Stimulated activated CD4-positive, alpha-beta T cell treated with anti-CD3 and anti-CD28 coated beads, Interleukin-4, amount 100 ng/mL, for 4 hours (primary cell): ENCODE measurements at places on chromosomes 13 and 19.

- DNase-seq, result no peak
These were observed 68.3 kb upstream of the NPAS1 start for GRCh38 chr19:46951171-46951986.

DNA sequence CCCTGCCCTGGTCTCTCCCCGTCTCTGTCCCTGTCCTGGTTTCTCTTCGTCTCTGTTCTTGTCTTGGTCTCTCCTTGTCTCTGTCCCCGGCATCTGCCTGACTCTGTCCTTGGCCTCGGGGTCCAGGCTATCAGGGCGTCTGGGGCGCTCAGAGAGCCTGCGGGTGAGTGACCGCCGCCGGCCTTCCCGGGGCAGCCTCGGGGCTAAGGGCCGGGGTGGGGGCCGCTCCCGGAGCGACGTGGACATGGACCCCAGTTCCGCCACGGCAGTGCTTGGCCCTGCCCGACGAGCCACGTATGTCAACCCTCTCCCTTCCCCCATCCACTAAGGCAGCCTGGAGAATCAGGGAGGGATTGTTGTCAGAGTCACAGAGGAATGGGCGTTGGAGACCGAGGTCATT, 14.8 kb downstream of the ARHGEF1 start:
- DNase-seq, result no peak

DNA sequence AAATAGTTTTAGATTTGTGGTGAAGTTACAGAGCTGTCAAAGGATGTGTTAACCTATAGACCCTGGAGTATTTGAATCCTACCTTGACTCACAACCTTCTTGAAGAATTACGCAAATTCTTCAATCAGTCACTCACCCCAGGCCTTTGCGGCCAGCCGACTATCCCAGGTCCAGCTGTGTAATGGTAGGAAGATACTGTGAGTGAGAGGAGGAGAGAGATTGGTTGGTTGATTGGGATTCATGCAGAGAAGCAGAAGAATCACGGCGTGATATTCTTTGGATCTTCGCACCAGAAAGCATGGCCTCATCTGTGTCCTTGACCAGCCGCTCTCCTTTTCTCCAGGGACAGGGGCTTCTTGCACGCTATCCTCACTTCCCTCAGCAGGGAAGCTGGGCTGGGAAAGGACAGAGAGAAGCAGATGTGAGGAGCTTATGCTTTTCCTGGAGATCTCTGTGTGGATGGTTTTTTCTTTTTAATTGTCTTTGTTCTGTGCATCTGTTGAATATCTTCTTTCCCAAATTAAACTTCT, 249.1 kb downstream of the GGACT start:
- no peak for DNase-seq

DNA sequence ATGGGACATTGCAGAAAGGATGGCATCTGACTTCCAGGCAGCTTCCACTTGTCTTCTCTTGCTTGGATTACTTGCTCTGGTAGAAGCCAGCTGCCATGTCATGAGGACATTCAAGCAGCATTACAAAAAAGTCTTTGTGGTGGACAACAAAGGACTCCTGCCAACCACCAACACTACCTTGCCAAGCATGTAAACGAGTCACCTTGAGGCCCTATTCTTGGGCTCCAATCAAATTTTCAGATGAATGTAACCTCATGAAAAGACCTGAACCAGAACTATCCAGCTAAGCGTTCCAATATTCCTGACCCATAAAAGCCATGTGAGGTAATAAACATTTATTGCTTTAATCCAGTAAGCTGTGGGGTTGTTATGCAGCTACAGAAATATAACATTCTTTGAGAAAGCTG, 12.5 kb downstream of the PROSER1 start:
- no peak for DNase-seq

- DNase-seq, result no peak
These were observed 42.8 kb downstream of the GAS6 start for GRCh38 chr13:113820813-113821651.

DNA sequence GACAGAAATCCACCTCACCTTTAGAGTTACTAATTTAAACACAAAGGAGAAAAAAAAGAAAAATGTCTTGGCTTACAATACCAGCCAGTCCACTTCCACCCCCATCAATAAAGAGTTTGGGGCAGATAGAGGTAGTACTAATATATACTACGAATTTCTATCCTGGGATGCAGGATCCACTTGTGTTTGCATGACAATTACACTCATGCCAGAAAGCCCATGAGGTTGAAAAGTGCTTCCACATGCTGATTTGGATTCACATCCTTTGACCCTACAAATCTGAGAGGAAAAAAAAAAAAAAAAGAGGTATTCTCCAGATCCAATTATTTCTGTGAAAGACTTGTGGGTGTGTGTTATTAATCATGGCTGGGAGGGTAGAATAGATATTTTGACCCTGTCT, 335.2 kb downstream of the SLITRK1 start:
- DNase-seq, result no peak

GRCh38 chr13:46396341-46396740, 9.3 kb upstream of the RUBCNL start:
- DNase-seq, result no peak

DNA sequence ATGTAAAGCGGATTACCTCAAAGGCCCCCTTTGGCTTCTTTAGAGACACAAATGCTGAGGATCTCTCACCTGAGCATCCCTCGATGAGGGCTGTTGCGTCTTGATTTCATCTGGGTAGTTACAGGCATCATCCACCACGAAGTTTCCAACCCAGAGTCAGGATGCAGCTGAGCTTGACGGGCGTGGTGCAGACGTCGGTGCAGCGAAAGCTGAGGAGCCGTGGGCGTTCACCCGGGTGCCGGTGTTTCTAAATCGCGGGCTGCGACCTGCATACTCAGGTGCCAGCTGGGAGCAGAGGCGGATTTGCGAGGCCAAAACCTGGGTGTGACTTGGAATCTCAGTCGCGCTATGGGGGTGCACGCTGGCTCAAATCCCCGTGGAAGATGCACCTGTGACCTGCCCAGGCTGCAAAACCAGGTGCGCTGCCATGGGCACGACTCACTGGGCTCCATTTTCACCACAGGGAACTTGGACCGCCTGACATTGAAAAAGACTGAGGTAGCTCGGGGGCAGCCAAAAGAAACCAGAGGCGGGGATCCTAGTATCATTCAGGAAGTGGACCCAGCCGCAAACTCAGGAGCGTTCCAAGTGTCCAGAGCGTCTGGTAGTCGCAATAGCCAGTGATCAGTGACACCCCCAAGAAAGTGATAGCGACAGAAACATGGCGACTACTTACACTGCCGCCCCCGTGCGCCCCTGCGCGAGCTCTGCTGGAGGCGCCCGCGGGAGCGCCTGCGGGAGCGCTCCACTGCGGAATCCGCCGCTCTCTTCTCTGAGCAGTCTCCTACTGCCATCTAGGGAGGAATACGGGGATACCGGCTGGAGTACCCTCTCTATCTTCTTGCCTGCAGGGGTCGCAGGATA, 36.4 kb upstream of the IGFL4 start:
- DNase-seq, result peak; percentile 12

DNA sequence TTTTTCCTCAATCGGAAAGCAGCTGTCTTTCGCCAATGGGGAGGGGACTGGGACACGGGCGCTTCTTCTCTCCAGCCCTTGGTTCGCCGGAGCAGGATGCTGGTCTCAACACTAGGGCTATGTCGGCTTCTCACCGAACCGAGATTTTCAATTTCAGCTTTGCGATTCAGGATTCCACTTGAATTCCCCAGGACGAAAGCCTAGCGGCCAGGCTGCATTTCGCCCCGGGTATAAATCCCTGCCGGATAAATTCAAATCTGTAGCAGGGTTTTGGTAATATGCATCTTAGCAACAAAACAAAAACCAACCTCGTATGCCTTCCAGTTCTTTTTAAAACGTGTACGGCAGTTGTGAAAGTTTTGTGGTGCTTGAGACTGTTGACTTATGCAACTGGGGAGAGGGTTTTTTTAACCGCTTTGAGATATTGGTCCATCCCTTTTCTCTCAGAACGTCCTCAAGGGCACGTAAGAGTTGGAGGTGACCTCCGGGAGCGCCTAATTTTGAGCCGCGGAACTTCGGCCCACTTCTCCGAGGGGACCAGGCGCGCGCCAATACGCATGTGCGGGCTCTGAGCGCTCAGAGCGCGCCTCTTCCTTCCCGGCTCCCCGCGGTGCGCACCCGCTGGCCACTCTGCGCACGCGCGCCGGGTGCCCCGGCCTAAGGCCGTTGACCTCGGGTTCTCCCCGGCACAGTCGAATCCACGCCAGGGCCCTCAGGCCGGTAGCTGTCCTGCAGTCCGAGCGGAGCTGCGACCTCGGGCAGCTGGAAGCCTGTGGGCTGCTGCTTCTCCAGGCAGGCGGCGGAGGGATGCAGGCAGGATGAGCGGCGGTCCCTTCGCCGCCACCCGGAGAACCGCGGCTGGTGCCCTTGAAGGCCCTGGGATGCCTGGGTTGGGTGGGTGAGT, 7.6 kb downstream of the POU4F1 start:
- no peak for DNase-seq

DNA sequence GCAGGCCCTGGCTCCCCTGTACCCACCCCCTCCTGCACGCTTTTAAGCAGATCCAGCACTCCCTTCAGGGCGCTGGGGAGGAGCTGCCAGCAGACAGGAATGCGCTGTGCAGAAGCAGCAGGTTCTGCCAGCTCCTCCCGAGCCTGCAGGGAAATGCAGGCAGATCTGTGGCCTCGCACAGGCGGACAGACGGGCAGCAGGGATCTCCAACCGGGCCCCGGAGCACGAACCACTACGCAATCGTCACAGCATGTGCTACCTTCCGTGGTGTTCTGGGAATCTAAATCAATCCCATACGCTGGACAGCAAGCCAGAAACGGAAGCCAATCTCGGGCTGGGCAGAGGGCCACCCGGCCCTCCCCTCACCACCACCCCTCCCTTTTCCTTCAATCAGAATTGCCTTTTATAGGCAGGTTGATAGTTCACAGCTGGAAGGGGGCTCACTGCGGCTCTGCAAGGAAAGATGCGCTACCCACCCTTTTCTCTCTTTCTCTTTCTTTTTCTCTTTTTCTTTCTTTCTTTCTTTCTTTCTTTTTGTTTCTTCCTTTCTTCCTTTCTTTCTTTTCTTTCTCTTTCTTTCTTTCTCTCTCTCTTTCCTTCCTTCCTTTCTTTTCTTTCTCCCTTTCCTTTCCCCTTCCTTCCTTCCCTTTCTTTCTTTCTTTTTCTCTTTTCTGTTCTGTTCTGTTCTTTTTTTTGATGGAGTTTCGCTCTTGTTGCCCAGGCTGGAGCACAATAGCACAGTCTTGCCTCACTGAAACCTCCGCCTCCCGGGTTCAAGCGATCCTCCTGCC, 99.9 kb downstream of the GNG7 start:
- DNase-seq, result no peak

DNA sequence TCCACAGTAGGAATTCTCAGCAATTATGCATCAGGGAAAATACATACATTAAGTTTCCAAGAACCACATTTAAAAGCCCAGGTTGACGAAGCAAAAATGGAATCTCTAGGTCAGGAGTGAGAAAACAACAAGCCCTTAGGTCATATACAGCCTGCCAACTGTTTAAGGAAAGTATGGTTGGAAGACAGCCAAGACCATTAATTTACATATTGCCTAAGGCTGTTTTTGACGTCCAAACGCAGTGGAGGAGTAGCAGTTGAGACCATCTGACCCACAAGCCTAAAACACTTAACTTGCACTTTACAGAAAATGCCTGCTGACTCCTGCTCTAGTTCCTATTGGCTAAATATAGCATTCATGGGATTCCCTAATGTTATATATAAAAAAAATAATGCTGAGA, 299.0 kb downstream of the ITGBL1 start:
- DNase-seq, result no peak

- no peak for DNase-seq
These were observed 49.8 kb downstream of the CCNE1 start for GRCh38 chr19:29861574-29861973.

DNA sequence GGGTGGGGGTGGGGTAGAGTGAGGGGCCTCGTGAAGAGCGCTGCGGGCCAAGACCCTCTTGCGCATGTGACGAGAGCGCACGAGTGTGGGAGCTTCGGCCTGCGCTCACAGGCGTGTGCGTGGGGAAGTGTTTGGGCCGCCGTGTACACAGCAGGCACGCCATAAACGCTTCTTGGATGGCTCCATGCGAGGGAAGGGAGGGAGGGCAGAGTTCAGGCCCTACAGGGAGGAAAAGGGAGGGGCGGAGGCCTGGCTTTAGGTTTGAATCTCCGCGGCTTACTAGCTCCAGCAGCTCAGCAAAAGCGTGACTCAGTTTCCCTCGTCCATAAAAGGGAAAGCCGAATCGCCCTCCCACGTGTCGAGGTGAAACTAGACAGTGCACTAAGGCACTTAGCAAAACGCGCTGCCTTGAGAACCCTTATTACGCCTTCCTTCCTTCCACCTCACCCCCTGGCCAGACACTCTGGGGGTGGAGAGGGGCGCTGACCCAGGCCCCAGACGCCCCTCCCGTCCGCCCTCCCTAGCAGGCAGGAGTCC, 12.5 kb downstream of the GADD45B start:
- DNase-seq, result no peak

- DNase-seq, result no peak
These were observed 371.2 kb upstream of the NBEA start for GRCh38 chr13:34570698-34571353.

GRCh38 chr19:17931532-17932191, 1.2 kb upstream of the CCDC124 start:
- DNase-seq, result no peak

GRCh38 chr13:64332048-64332447, 2898.1 kb downstream of the PCDH9 start:
- DNase-seq, result no peak

DNA sequence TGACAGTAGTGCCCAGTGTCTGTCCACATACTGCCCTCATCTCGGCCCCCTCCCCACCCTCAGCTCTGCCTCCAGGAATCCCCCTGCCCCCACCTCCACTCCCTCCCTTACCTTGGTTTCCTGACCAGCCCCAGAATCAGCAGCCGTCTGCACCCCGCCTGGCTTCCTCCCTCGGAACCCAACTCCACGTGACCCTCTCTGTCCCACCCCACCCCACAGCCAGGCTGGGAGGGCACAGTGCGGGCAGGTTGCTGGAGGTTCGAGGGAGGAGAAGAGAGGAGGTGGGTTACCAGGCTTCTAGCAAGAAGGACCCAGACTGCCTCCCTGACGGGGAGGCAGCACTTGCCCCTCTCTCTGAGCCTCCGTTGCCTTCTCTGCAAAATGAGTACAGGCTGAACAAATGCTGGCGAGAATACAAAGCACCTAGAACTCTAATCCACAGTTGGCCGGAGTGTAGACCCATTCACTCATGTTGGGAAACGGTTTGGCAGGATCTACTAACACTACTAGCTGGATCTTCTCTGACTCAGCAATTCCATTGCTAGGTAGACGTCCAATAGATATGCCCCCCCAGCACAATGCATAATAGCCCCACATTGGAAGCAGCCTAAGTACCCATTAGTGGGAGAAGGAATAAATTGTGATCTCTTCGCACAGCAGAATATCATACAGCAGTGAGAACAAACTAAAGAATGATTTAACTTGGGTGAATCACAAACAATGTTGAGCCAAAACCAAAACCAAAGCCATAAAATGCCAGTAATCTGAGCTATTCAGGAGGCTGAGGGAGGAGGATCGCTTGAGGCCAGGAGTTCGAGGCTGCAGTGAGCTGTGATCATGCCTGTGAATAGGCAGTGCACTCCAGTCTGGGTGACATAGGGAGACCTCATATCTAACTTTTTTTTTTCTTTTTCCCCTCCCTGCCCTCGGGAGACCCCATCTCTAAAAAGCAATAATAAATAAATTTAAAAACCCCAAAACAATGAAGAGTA, at the start of gene RASAL3:
Gene RASAL3, minus strand, starts transcription at position 151 of the 992 bp plus-strand sequence. CDS start 186 bp downstream, outside the sequence.
- DNase-seq, result peak; percentile 64

GRCh38 chr13:29905845-29906244, 55.4 kb upstream of the UBL3 start:
- no peak for DNase-seq
